ENCODE measurements at places on chromosomes 2 and 18. TPM values are rescaled to one million over a fixed set of nuclear protein-coding genes. Genes with fewer than 3 reads are reported as not detected.

DNA sequence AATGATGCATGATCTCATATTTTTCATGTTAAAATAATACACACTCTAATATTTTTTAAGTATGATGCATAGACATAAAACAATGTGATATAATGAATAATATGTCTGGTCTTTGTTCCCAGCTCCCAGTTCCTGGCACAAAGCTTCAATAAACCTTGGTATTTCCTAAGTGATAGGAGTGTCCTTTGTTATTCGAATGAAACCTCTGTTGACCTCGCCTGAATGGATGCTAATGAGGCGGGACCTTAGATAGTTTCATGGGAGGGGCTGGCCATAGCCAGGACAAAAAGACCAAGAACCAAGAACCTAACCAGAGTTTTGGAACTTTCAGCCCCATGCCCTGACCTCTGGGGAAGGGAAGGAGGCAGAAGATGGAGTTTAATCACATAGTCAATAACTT, 257.7 kb upstream of the COPS8 start:
- no peaks in the 10 kb centered on the region for H3K36me3 ChIP-seq
- H3K27me3 ChIP-seq: no peaks in the 10 kb centered on the region
- DNase-seq: no peak
- no peaks in the 10 kb centered on the region for H3K4me1 ChIP-seq
- no peak overlapping the region for H3K27ac ChIP-seq

DNA sequence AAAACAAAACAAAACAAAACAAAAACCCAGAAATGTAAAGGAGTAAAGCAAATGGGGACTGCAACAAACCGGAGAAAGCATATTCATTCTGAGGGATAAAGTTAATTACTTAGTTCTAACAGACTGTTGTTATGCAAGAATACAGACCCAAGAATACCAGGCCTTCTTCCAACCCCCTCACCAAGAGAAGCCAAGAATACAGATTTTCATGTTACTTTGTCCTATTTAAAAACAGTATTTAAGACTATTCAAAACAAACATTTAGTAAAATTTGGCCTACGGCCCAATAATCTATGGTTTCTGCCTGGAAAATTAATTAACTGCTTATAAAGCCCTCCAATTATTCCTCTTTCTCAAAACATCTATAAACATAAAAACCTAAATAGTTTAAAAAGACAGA, 91.4 kb downstream of the USP34 start:
- no peak overlapping the region for H3K4me3 ChIP-seq
- H3K27ac ChIP-seq: no peak overlapping the region
- DNase-seq: no peak
- no peaks in the 10 kb centered on the region for H3K4me1 ChIP-seq
- H3K27me3 ChIP-seq: no peaks in the 10 kb centered on the region

DNA sequence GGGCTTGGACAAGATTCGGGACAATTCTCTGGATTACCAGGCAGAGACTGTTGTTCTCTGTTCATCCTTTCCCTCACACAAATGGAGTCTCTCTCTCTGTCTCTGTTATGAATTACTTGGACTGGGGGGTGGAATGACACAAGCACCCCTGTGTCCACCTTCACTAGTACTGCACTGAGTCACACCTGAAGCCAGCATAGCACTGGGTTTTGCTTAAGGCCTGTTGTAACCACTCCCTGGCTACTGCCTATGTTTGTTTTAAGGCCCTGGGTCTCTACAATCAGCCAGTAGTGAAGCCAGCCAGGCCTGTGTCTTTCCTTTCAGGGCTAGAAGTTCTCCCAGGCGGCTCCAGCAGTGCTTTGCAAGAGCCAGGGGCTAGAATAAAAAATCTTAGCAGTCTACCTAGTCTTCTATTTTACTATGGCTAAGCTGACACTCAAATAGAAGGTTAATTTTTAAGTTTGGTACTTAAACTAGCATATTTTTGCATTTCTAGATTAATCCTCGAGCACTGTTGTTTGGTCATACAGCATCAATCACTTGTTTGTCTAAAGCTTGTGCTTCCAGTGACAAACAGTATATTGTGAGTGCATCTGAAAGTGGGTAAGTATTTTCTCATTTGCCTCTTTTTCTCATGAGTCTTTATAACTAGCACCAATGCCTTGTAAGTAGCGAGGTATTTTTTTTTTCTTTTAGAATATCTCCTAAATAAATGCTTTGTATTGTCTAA, 27.8 kb downstream of the WDR7 start:
- no peaks in the 10 kb centered on the region for H3K36me3 ChIP-seq
- no peak overlapping the region for H3K4me3 ChIP-seq
- no peak overlapping the region for H3K27ac ChIP-seq
- H3K4me1 ChIP-seq: no peaks in the 10 kb centered on the region
- DNase-seq: no peak

NCL gene
- 534 TPM for total RNA-seq

CD207 gene
- total RNA-seq: 0.21 TPM

All from colonic mucosa (tissue), 4 donors.